ENCODE measurements at places on chromosomes 5 and 9. TPM values are rescaled to one million over a fixed set of nuclear protein-coding genes. Genes with fewer than 3 reads are reported as not detected.

BHMT2 gene
- not detected for total RNA-seq

PCDHGA3 gene
- total RNA-seq = not detected

TYRP1 gene
- not detected for total RNA-seq

TAF11L5 gene
- not detected for total RNA-seq

CD274 gene
- 0.97 TPM for total RNA-seq

SPINK4 gene
- not detected for total RNA-seq

LHX6 gene
- total RNA-seq = 1.1 TPM

SGCD gene
- 6.2 TPM for total RNA-seq

NUP155 gene
- 20.5 TPM for total RNA-seq

TMEFF1 gene
- 1.3 TPM for total RNA-seq

SPINK7 gene
- total RNA-seq = not detected

TLR4 gene
- total RNA-seq = 0.09 TPM

CCL21 gene
- not detected for total RNA-seq

CBY3 gene
- total RNA-seq = not detected

AGXT2 gene
- not detected for total RNA-seq

IL3 gene
- not detected for total RNA-seq

PCDHGC5 gene
- 0.06 TPM for total RNA-seq

ZNF474 gene
- total RNA-seq = 0.21 TPM

MAML1 gene
- total RNA-seq = 20.4 TPM

ECSCR gene
- not detected for total RNA-seq

AMBP gene
- total RNA-seq = 8.1 TPM

All from A549 treated with GW870086 at 1 μM for 4 hours (cell line).